ENCODE measurements at places on chromosomes 7 and 10.

DNA sequence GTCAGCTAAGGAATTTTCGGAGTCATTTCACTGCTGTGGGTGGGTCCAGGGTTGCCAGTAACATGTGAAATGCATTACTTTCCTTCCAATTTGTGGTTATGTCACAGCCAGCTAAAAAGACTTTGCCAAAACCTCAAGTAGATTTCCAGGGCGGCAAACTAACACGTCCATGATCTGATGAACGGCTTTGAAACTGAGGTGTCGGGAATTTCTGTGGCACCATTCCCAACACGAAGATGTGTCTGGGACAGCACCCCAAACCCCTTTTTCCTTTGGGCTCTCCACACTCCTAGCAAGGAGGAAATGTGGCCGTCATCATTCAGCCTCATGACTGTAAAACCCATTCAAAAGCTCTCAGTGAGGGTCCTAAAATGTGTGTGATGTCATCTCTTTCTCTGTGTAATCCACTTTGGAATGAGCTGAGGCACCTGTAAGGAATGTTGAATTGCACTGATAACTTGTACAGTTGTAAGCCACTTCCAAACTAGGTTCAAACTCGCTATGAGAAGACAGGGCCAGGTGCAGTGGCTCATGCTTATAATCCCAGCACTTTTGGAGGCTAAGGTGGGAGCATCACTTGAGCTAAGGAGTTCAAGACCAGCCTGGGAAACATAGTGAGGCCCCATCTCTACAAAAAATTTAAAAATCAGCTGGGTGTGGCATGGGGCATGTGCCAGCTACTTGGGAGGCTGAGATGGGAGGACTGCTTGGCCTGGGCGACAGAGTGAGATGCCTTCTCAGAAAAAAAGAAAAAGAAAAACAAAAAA, 146.1 kb upstream of the FRMD4A start:
- DNase-seq, result no peak

DNA sequence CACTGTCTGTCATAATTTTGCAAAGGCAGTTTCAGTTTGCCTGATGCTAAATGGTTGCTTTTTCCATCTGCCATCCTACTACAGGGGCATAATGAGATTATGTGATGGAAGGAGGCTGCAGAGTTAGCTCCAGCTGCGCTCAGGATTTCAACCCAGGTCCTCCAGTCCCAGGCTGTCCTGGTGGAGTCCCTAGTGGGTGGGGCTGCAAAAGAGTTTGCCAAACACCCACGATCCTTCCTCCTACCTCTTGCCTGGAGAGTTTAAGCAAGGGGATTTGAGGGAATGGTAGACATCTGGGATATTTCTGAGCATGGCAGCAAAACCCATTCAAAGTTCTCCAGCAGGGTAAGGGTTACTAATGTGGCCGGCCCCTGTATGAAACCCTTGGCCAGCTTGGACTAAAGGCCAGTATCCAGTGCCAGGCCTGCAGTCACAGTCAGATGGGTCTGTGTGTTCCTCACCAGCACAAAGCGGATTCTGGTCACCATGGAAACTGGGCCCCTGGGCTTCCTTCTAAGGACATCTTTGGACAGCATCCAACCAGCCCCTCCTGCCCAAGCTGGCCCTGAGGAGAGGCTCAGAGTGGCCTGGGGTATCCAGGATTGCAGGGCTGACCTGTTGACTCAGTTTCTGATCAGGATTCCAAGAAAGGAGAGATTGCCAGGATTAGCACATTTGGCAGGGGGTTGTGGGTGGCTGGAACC, 42.7 kb upstream of the CHST3 start:
- DNase-seq, result peak; percentile 80

DNA sequence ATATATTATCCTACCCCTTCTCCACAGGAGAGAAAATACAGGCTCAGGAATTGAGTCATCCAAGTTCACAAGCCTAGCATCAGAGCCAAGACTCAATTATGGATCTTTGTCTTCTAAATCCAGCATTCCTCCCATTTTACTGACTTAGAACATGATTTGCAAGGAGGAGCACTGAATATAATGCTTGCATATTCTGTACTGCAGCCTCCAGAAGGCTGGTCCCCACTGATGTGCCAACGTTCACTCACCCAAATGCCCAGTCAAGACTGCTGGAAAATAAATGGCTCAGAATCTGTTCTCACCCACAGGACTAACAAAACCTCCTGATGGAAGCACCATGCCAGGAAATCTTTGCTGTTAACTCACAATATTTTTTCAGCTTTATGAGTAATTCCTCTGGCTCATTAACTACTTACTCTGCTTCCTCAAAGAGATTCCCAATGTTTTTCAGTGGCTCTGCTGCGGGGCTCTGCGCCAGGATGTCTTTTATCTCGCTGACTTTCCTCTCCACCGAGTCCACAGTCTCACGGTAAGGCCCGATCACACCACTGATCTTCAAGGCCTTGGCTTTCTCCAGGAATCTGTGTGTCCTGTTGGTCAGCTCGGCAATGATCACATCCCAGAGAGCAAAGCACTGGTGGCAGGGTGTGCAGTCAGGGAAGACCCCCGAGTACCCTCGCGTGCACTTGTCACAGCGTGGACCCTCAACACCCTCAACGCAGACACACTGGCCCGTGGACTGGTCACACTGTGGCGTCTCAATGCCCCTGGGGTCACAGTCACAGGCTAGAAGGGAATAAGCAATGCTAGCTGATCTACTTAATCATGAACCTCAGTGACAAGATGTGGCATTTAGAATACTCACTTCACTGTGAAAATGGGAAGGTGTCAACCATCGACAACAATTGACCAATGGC, 48.8 kb downstream of the DLD start:
- no peak for DNase-seq

DNA sequence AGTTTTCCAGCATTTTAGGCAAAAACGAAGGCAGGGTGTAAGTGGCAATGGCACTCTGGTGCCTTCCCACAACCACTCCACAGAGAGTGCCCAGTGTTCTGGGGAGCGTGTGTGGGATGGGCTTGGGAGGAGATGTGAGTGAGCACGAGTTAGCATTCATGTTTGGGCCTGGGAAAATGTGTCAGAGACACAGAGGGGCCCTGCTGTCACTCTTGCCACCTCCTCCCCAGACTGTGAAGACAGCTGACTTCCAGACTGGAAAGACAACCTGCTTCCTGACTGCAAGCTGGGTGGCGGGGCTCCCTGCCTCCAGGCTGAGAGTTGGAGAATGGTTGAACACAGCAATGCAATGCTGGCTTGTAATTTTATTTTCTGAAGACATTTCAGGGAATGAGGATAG, 454.5 kb upstream of the ZMIZ1 start:
- no peak for DNase-seq

GRCh38 chr10:48940958-48941357, 1.3 kb upstream of the LRRC18 start:
- DNase-seq, result no peak

DNA sequence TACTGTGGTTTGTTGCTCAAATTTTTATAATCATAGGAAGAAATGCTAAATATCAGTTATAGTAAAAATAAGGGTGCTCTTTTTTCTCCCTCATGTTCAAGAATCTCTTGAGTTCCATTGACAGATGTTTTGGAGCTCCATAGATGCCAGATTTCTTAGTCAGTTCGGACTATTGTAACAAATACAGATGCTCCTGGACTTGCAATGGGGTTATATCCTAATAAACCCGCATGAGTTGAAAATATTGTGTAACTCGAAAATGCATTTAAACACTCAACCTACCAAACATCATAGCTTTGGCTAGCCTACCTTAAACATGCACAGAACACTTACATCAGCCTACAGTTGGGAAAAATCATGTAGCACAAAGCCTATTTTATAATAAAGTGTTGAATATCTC, 100.7 kb upstream of the CSTF2T start:
- no peak for DNase-seq

GRCh38 chr7:4444106-4444505, 238.0 kb upstream of the FOXK1 start:
- no peak for DNase-seq

DNA sequence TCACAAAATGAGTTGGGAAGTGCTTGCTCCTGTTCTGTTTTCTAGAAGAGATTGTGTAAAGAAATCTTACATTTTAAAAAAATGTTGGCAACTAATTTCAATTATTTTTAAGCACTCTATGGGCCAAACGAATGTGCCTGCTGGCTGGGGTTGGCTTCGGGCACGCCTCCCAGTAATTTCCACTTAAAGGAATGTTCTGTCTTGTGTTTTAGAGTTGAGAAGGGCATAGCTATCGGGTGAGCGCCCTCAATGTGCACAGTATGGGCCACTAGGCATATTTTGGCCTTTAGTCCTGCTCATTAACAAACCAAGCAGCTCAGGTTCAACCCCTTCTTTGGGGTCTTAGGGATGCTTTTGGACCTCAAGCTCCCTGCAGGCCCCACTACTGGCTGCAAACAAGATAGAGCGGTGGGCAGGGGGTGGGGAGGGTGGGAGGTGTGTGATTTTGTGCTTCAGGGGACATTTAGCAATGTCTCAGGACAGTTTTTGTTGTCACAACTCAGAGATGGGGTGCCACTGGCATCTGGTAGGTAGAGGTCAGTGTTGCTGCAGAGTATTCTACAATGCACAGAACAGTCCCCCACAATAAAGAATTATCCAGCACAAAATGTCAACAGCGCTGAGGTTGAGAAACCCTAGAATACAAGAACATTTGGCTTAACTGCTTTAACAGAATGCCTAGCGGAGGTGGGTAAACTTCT, 40.7 kb downstream of the TACC2 start:
- no peak for DNase-seq

DNA sequence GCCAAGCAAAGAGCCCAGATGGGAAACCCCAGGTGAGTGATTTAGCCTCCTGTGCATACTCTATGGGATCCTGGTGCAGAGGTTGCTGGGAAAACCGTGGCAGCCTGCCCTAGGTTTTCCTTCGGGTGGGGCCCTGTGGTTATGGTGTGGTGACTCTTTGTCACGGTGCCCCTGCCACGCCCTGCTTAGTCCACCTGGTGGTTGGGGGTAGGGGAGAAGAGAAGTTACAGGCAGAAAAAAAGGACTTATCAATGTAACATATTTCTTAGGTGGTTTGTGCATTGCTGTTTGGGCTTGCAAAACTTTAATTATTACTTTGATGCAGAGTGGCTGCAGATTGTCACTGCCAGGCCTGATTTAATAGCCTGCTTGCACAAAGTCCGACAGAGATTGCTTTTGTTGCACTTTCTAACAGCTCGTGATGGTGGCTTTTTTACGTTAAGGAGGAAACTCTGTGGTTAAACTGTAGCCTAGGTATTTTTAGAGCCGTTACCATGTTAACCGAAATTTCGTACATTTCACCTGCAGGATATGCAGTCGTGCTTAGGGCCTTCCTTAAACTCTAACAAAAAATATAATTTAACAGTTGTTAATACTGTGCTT, 197.4 kb downstream of the RNLS start:
- peak; percentile 43 for DNase-seq

- no peak for DNase-seq
Measured at GRCh38 chr7:1844951-1845390, 174.9 kb downstream of the ELFN1 start.

DNA sequence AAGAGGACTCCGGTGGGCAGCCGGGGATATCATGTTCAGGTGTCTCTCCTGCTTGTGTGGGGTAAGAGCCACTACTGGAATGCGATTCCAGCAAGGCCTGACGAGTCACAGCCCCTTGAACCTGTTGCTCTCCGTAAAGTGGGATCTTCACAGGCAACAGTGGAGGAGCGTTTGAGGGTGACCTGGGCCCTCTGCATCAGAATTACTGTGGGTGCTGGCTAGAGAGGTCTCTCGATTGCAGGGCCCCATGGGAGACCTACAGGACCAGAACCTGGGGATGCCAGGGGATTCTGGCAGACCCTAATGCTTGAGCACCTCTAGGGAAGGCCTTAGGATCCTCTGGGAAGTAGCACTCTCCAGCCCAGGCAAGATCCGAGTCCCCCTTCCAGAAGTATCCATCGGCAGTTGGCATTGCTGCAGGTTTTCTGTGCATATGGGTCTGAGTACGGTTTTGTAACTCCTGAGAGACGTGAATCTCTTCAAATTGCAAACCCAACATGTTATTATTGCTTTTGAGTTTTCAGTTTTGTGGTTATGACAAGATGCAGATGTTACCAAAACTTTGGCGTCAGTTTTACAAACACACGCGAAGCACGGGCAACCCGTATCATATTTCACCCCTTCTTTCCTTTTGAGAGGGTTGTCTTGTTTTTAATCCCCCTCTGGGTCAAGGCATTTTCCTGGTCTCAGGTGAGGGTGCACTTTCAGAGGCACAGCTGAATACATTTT, 4.6 kb downstream of the MGMT start:
- DNase-seq, result no peak

- DNase-seq, result no peak
Measured at GRCh38 chr7:116543664-116544063, 18.8 kb downstream of the CAV1 start.

- no peak for DNase-seq
Measured at GRCh38 chr7:108813251-108814014, 243.8 kb downstream of the DNAJB9 start.

GRCh38 chr10:9957351-9957750, 1060.3 kb upstream of the CELF2 start:
- no peak for DNase-seq

GRCh38 chr7:3217166-3217565, 83.9 kb upstream of the SDK1 start:
- no peak for DNase-seq

GRCh38 chr10:88786032-88786770, 16.3 kb upstream of the LIPM start:
- no peak for DNase-seq

All from cerebellar nuclear complex (tissue), 1 donor.